Left lung (tissue), 14 donors: ENCODE measurements at places on chromosomes 5 and 9. TPM values are rescaled to one million over a fixed set of nuclear protein-coding genes. Genes with fewer than 3 reads are reported as not detected.

Gene C5orf15
- 119 TPM for polyA plus RNA-seq

Gene FIBCD1
- 1.7 TPM for polyA plus RNA-seq

Gene PDLIM4
- 10.4 TPM for polyA plus RNA-seq

DNA sequence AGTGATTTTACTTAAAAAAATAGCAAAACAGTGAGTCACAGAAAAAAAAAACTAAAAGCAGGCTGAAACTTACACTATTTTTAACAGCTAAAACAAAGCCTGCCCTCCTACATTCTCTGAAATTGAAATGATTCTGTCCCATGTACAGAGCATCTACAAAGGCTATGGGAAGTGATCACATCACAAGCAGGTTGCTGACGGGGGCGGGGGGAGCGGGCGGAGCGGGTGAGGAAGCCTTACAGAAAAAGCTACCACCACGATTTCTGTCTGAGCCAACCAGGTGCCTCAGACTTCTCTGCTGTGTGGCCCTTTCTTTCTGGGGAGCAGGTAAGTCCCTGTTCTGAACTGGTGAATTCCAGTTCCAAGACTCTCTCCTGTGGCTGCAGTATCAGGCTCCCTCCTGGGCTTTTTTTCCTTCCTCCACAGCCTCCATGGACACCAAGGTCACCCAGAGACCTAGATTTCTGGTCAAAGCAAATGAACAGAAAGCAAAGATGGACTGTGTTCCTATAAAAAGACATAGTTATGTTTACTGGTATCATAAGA, 104.9 kb downstream of the ANKRD18B start:
- peaks cover 16% of the 10 kb centered on the region for H3K27me3 ChIP-seq
- DNase-seq: no peak
- no peaks in the 10 kb centered on the region for H3K4me1 ChIP-seq
- no peak overlapping the region for H3K27ac ChIP-seq
- H3K4me3 ChIP-seq: no peak overlapping the region

GRCh38 chr9:108759835-108760234, 96.0 kb downstream of the ACTL7B start:
- H3K4me3 ChIP-seq: no peak overlapping the region
- no peaks in the 10 kb centered on the region for H3K36me3 ChIP-seq
- H3K27ac ChIP-seq: no peak overlapping the region
- DNase-seq: no peak
- H3K27me3 ChIP-seq: no peaks in the 10 kb centered on the region

DNA sequence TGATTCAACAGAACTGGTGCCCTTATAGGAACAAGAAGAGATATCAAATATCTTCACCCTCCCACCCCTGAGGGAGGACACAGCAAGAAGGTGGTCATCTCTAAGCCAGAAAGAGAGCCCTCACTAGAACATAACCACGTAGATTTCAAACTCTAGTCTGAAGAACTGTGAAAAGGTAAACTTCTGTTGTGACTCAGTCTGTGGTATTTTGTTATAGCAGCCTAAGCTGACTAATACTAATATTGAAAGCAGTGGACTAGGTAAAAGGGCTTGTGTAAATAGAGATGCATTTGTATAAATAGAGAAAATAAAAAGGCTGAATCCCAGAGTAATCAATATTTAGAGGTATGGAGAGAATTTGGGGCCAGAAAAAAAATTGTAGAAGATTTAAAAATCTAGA, 157.6 kb upstream of the CCNH start:
- no peak overlapping the region for H3K27ac ChIP-seq
- H3K4me3 ChIP-seq: no peak overlapping the region
- no peak for DNase-seq

GRCh38 chr5:5492087-5492933, 69.8 kb downstream of the ICE1 start:
- H3K4me3 ChIP-seq: no peak overlapping the region
- no peaks in the 10 kb centered on the region for H3K36me3 ChIP-seq
- no peak overlapping the region for H3K27ac ChIP-seq
- peak; percentile 47 for DNase-seq
- no peaks in the 10 kb centered on the region for H3K27me3 ChIP-seq

DNA sequence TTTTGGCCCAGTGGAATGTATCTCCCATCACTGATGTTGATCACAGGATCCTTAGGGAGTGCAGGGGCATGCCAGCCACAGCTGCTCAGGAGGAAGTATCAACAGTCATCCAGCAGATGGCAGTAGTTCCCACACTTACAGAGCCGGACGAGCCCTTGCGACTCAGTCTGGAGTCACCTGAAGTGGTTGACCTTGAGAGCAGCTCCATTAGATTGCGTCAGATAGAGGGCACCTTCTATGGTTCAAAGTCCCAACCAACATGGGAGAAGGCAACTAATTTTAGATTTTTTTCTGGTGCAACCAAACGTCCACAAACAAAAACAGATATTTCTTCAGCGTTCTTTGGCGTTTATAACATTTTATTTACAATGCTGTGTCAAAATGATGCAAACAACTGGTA, 124.5 kb downstream of the EGFLAM start:
- no peak overlapping the region for H3K4me3 ChIP-seq
- H3K4me1 ChIP-seq: no peaks in the 10 kb centered on the region

- H3K4me3 ChIP-seq: no peak overlapping the region
- no peaks in the 10 kb centered on the region for H3K27me3 ChIP-seq
- H3K27ac ChIP-seq: no peak overlapping the region
These were observed 102.0 kb downstream of the TRIM32 start for GRCh38 chr9:116789081-116789480.
